ENCODE measurements at places on chromosomes 12 and 14. TPM values are rescaled to one million over a fixed set of nuclear protein-coding genes. Genes with fewer than 3 reads are reported as not detected.

RASSF3 gene
- 90.6 TPM for total RNA-seq

DNA sequence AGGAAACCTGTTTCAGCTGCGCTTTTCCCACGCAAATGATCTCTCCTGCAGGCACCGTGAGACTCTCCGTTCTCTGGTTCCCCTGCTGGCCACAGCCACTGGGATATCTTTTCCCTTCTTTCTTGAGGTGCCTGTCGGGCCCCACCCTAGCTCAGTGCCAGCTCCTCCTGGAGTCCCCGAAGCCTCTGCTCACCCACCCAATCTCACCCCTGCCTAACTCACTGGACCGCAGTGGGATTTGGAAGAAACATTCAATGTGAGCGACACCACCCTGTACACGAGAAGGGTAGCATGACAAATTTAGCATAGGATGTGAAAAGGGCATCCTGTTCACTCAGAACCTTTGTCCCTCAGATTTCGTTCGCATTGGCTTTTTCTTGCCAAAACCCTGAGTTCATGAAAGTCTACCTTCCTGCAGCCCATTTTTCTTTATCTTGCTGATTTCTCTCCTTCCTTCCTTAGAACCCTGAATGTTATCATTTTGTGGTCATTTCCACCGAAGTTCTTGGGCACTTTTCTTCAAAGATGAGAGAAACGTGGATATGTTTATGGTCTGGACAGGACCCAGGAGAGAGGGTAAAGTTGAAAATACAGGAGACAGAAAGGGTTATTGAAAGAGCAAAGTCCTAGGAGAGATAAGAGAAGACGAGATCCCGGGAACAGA lies 63.6 kb upstream of the ELK3 start:
- DNase-seq = no peak

DNA sequence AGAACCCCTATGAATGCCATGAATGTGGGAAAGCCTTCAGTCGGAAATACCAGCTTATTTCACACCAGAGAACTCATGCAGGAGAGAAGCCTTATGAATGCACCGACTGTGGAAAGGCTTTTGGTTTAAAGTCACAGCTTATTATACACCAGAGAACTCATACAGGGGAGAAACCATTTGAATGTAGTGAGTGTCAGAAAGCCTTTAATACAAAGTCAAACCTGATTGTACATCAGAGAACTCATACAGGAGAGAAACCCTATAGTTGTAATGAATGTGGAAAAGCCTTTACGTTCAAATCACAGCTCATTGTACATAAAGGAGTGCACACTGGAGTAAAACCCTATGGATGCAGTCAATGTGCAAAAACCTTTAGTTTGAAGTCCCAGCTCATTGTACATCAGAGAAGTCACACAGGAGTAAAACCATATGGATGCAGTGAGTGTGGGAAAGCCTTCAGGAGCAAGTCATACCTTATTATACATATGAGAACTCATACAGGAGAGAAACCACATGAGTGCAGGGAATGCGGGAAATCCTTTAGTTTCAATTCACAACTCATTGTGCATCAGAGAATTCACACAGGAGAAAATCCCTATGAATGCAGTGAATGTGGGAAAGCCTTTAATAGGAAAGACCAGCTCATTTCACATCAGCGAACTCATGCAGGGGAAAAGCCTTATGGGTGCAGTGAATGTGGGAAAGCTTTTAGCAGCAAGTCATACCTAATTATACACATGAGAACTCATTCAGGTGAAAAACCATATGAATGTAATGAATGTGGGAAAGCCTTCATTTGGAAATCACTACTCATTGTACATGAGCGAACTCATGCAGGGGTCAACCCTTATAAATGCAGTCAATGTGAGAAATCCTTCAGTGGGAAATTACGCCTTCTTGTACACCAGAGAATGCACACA lies 22.3 kb downstream of the ZNF268 start:
- no peak for DNase-seq

GRCh38 chr12:18382236-18382885 lies 121.0 kb downstream of the PIK3C2G start:
- DNase-seq = no peak

GRCh38 chr14:67856827-67857226 lies 37.2 kb downstream of the RAD51B start:
- no peak for DNase-seq

GRCh38 chr14:99729991-99730875 lies 46.1 kb downstream of the CYP46A1 start:
- peak; percentile 90 for DNase-seq

DNA sequence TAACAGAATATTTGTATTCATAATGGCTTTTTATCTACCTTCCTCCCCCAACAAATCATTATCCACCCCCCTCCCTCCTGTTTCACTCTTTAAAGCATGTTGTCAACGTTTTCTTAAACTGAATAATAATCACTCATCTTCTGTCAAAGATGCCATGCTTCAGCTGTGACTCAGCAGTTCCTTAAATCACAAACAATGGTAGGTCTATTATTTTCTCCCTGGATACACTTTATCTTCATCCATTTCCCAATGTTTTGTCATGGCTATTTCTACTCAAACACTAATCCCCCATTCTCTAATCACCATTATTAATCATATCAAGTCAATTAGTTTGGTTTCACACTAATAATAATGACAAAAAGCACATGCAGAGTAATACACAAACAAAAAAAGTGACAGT lies 6.5 kb downstream of the CLEC12B start:
- DNase-seq = no peak

- DNase-seq = no peak
Measured at GRCh38 chr14:66311058-66311457, 175.1 kb upstream of the CCDC196 start.

DNA sequence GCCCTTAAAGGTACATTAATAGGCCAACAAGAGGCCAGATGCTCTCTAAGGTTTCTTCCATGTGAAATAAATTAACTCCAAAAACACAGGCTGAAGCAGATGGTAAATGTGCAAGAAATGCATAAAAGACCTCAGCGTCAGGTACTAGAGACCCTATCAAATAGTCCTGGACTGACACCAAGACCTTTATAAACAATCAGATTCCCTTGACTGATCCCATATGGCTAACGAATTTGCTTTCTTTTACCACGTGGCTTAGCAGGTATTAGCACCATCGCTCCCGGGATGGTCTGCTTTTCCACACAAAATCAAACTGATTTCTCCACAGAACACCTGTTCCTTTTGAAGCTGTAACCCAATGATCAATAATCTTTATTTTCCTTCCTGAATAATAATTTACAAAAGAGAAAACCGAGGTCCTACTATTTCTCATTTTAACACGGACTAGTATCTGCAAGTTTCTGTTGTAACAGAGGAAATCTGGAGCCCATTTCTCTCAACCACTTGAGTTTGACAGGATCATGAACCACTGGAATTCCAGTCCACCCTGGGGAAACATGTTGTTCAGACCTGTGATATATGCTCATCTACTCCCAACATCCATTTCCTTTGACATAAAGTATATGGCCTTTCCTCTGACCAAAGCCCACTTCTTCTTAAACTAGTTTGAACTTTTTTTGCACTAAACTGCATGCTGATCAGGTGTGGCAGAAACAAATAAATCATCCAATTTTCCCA lies 48.2 kb upstream of the DAAM1 start:
- no peak for DNase-seq

- DNase-seq = peak; percentile 35
Measured at GRCh38 chr12:110262442-110263388, 18.3 kb upstream of the ATP2A2 start.

- DNase-seq = no peak
Measured at GRCh38 chr12:39102474-39103209, 197.3 kb upstream of the CPNE8 start.
